Stimulated activated CD8-positive, alpha-beta memory T cell treated with anti-CD3 and anti-CD28 coated beads, Interleukin-15, amount 100 ng/mL, for 24 hours (primary cell): ENCODE measurements at places on chromosomes 11 and 22.

- no peak for DNase-seq
Observed at GRCh38 chr11:104078245-104078644, 41.8 kb downstream of the DDI1 start.

DNA sequence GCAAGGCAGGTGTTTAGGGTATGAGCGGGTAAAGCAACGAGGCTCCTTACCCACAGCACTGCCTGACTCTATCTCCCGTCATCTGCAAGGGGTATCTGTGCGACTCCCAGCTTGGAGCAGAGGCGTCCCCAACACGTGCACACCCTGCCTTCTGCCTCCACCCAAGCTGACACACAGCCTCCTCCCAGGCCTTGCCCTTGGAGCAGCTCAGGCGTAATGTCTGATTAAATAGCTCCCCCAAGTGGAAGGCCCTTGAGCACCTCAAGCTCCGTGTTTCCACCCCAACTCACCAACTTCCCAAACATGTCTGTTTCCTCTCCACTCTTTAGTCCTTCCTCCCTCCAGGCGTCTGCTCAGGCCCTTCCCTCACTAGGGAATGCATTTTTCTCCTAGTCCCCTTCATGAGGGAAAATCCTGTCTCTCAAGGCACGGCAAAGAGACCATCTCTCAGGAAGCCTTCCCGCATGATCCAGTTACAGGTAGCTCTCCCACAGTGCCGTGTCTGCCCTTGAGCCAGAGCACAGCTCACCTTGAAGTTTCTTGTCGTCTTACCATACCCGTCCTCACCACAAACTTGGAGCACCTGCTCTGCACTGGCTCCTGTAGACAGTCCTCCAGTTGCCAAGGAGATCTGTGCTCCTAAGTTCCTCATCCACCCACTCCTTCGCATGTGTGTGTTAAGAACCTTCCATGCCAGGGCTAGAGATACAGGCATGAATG lies 15.8 kb downstream of the CYB5R2 start:
- no peak for DNase-seq

GRCh38 chr11:9953994-9954626 lies 290.2 kb downstream of the SWAP70 start:
- no peak for DNase-seq

GRCh38 chr11:1854132-1854948 lies 1.5 kb downstream of the LSP1 start:
- no peak for DNase-seq

DNA sequence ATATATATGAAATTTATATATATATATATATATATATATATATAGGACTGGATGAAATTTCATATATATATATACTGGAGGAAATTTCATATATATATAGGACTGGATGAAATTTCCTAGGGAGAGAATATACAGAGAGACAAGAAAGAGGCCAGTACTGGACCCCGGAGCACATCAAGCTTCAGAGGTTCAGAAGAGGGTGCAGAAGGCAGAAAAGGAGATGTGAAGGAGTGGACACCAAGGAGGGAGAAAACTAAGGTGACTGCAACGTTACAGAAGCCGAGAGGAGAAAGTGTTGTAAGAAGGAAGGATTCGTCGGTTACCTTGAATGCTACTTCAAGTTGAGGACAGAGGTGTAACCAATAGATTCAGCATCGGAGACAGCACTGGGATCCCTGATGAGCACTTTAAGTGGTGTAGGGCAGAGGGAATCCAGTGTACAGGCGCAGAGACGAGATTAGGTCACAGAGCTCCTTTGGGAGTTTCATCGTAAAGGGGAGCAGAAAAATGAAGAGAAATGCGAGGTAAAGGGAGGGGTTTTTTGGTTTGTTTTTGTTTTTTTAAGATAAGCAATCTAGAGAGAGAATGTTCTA lies 8.5 kb upstream of the TPH1 start:
- DNase-seq, result no peak

GRCh38 chr11:21892736-21893564 lies 299.9 kb upstream of the ANO5 start:
- DNase-seq, result no peak

- DNase-seq, result no peak
Observed at GRCh38 chr11:79466411-79466810, 25.6 kb upstream of the TENM4 start.

GRCh38 chr22:45888221-45889092 lies 88.5 kb downstream of the WNT7B start:
- no peak for DNase-seq

DNA sequence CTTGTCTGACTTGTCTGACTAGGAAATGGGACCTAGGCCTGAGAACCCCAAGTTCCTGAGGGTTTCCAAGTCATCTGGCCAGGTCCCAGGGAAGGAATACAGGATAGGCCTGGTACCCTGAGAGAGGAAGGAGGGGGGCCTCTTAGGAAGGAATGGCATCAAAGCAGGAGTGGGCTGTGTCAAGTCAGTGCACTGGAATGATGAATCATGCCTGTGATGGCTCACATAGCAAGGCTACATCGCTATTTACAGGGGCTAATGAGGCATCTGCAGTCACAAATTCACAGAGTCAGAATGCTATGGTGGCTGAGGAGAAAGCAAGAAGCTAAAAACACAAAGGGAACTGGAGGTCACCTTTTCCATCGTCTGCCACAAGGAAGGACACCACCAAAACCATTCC lies 247.3 kb downstream of the NXPE2 start:
- DNase-seq, result no peak

DNA sequence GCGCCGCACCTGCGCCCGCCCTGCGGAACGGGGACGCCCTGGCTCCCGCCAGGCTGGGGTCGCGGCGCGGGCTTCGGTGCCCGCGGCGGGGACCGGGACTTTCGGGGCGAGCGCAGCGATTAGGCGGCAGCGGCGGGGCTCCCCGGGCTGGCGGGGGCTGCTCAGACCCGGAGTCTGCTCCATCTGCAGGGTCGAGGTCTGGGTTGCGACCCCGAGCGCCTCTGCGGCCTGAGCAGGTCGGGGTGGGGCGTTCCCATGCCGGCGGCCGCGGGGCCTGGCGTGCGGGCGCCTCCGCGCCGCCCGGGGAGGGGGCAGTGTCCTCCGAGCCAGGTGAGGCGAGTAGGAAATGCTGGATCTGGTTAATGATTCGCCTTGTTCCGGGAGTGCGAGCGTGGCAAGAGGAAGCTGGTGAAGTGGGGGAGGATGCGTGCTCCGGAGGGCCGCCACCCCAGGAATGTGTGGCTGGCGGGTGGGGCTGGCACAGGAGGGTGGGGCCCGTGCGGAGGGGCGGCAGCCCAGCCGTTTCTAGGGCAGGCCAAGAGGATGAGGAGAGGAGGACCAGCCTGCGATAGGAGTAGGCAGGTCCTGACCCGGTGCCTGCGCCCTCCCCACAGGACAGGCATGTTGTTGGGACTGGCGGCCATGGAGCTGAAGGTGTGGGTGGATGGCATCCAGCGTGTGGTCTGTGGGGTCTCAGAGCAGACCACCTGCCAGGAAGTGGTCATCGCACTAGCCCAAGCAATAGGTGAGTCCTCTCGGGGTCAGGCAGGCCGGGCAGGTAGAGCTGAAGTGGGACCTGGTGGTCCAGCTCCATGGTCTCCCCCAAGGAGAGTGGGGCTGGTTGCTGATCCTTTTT lies 606 bp downstream of the RASSF7 start:
- DNase-seq, result no peak

DNA sequence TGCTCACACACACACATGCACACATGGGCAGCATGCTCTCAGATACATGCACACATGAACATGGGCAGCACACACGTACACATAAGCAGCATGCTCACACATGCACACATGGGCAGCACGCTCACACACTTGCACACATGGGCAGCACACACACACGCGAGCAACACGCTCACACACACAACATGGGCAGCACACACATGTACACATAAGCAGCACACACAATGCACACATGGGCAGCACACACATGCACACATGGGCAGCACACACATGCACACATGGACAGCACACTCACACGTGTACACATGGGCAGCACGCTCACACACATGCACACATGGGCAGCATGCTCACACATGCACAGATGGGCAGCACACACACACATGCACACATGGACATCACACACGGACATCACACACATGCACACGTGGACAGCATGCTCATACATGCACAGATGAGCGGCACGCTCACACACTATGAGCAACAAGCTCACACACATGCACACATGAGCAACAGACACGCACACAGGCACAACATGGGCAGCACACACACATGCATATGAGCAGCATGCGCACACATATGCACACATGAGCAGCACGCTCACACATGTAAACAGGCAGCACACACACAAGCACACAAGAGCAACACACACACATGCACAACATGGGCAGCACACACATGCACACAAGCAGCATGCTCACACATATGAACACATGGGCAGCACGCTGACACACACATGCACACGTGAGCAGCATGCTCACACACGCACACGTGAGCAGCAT lies 43.0 kb downstream of the RTN4R start:
- DNase-seq, result no peak

DNA sequence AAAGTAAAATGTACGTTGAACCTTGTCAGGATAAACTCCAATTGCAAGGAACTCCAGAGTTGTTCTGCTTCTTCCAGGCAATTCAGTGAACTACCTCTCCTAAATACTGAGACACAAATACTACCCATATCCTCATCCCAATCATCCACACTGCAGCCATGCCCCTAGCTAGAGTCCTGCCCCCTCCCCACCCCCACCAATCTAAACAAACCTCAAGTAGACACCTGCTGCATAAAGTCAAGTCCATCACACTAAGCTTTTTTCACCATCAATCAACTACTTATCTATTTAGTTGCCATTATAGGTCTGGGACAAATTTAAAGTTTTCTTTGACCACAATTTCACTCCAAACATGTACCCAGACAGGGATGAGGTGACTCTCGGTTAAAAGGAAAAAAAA lies 93.2 kb upstream of the APOA1 start:
- no peak for DNase-seq

DNA sequence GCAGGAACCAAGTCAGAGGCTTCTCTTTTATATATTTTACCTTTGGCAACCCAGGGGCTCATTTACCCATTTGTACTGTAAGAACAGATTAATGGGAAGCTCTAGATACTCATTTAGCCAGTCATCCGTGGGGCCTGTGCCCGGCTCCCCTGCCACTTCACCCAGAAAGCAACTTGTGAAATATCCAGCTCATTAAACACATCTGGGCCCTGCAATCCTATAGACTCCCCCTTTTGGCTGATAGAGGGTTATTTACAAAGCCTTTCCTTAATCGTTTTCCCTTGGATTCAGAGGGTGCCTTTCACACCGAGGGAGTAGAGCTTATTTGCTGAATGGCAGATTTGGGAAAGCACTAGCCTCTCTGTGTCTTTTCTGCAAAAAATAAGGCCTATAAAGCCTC lies 118.7 kb upstream of the SORL1-AS1 start:
- no peak for DNase-seq

GRCh38 chr11:2670541-2671100 lies 29.2 kb downstream of the KCNQ1OT1 start:
- DNase-seq, result no peak

DNA sequence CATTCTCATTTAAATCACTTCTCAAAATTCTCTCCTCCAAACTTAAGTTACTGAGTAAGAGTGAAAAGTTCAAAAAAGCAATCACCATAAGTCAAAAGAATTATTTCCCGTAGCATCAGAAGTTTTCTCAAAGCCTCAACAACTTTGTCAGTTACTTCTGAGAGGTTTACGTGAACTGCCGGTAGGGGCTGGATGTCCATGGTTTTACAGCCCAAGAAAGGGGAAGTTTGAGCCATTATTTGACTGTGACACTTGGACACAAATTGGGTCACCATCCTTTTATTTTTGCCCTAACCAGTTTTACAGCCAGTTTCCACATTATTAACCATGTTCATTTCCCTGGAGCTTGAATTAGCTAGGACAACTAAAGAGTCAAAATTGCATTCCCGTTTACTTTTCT lies 7.5 kb downstream of the POU2AF3 start:
- DNase-seq, result no peak

DNA sequence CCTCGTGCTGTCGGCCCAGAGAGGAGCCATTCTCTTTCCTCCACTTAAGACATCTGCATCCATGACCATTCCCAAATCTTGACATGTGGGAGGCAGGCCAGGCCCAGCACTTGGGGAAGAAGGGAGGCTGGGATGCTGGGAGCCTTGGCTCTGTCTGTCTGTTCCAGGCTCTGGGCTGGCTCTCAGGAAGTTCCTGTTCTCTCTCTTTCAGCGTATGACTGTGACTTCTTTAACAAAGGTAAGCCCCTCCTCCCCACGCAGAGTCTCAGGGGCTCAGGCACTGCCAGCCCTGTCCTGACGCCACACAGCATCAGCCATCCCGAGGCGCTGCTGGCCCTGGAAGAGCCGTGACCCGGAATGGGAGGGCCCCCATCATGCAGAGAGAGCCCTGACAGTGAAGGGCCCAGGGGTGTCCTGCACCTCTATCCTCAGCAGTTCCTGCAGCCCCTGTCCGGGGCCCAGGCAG lies 52.4 kb downstream of the OTOG start:
- DNase-seq, result no peak

- no peak for DNase-seq
Observed at GRCh38 chr11:78076733-78077403, 2.8 kb downstream of the NDUFC2 start.

DNA sequence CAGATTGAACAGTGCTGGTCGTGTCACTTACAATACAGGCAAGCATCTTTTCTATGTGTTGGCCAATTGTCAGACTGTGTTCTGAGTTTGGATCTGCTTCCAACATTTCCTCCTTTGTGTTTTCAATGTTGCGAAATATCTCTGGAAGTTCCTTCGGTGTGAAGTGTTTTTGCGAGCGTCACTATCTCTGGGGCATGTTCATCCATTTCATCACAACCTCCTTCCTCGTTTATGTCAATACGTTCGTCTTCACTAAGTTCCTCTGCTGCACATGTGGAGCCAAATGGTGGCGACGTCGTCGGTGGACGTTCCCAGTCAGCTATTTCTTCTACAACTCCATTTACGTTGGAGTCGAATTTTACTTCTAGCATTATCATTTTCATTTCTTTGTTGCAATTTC lies 100.2 kb upstream of the LMO1 start:
- no peak for DNase-seq

DNA sequence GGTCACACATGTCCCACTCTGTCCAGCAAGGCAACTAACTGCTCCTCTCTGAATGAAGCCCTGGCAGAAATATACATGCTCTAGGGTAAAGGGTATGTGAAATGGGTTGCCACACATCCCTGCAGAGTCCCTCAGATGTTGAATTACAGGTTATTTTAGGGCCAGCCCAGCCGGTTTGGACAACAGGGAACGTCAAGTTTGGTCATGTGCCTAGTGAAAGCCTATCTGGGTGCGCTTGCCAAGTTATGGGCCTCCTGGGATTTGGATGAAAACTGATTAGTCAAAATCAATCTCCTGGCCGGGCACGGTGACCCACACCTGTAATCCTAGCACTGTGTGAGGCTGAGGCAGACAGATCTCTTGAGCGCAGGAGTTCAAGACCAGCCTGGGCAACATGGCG lies 10.4 kb downstream of the AP1B1 start:
- DNase-seq, result no peak
